ENCODE measurements at places on chromosomes 12 and 14.

- no peak for DNase-seq
Observed at GRCh38 chr12:4438834-4439596, 6.6 kb downstream of the FGF6 start.

DNA sequence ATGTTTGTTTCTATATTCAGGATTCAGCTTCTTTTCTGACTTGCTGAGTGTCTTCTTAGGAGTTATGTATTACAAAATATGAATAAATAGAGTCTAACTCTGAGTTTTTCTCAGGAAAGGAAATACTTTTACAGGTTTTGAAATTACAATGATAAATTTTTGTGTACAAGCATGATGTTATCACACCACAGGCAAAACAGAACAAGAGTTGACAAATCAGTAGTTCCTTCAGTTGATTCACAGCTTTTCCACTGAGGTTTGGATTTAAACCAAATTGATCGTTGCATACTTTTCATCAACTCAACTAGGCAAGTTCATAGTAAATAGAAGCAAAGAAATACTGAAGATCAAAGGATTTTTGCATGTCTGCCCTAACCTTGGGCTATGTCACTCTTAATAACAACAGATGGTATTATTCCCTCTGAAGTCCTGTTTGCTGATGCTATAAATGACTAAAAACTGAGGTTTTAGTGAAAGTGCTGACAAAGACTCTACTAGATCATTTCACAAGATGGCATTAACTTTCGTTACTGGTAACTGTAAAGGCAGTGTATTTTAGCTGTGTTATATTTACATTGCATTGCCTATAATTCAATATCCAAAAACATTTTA is 520.2 kb downstream of the FLRT2 start:
- DNase-seq: no peak

DNA sequence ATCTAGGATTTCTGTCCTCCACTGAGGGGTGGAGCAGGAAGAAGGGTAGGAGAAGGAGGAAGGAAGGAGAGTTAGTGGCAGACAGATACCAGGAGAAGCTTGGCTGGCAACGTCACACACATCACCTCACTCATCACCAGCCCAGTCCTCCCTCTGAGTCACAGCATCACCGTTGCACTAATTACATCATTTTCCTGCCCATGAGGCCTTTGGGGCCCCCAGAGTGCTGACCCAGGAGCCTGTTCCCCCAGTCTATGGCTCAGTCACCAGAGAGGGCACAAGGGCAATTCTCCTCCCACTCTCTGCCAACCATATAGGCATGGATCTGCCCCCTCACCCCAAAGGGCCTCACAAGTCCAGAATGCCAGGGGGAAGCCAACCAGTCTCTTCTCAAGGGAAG is 4.6 kb downstream of the RND1 start:
- DNase-seq: no peak

GRCh38 chr12:123354600-123354999 is 10.0 kb downstream of the SBNO1 start:
- no peak for DNase-seq

DNA sequence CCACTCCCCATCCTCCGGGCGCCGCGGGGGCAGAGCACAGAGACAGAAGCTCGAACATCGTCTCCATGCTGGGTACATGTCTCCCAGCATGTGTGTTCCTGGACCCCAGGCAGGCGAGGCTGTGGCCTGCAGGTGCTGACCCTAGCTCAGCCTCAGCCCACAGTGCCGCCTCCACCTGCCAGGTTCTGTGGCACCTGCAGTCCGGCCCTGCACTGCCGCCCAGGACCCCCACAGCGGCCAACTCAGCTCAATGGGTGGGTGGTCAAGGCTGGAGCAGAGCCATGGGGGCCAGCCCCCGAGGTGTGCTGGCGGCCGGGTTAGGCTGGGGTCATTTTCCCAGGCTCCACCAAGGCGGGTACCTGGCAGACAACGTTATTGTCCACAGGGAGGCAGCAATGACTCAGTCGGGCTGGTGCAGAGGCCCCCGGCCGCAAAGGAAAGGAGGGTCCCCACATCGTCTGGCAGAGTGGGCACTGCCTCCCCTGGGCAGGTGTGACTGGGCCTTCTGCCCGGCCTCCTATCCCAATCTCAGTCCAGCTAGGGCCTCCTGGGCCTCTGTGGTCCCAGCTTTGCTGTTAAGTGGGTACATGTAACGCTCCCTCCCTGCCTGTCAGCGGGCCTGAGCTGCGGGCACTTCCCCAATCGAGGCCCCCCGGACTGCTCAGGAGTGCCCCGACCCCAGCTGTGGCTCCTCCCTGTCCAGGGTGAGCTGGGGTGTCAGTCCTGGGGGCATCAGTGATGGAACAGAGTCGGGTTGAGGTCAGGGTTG is 20.2 kb upstream of the NUDT14 start:
- DNase-seq: no peak

DNA sequence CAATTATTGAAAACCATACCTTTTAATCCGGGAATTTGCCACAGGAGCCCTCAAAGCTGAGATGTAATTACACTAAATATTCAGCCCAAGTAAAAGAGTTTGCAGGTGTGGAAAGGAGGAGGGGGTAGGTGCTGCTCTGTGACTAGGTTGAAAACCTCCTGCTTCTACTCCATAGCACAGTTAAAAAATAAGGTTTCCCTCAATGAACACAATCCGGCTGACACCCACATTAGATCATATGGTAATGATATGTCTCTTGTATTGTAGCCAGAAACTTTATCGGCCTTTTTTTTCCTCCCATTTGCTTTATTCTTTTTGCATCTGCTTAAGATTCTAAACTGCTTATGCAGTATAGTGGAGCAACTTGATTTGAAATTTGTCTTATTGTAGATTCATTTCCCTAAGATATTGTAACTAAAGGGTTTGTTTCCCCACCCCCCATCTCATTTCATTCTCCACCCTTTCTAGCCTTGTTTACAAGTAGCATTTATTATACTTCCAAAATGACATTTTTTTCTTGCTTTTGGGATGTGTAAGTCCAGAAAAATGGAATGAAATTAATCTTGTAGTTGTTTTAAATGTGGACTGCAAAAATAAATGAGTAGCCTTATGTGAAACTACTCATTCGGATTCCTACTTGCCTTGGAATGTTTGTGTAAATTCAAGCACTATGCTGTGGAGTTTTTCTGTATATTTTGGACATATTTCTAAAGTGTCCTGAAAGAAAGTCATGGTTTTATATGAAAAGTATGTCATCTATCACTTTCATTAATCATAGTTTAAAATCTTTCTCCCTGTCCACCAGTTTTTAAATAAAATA is at the start of gene DCN:
TSS of gene DCN (minus strand) at position 182 of the 820 bp plus-strand sequence. CDS start 4,265 bp downstream, outside the sequence.
- no peak for DNase-seq

- DNase-seq: no peak
Observed at GRCh38 chr12:69433653-69434052, 36.5 kb upstream of the FRS2 start.

DNA sequence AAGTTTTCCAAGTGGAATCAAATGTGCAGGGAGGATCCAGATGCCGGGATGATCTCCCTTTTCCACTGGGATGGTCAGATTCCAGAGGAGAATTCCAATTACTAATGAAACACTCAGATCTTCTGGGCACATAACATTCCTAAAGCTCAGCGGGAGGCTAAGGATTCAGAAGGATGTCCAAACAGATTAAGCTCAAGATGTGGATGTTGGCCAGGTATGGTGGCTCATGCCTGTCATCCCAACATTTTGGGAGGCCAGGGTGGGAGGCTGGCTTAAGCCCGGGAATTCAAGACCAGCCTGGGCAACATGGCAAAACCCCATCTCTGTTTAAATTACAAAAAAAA is 62.0 kb upstream of the PNMA1 start:
- no peak for DNase-seq
